Cardiac atrium fibroblast (primary cell): ENCODE measurements at places on chromosomes 12 and 14. TPM values are rescaled to one million over a fixed set of nuclear protein-coding genes. Genes with fewer than 3 reads are reported as not detected.

The CNTN1 gene
- total RNA-seq: not detected in 2 replicates

The RACGAP1 gene
- total RNA-seq: 21.1 and 29.3 TPM in 2 replicates

The CARMIL3 gene
- total RNA-seq: 0.16 TPM in 1 of 2 replicates, not detected in the other

The APEX1 gene
- total RNA-seq: 124 and 139 TPM in 2 replicates

The PAX9 gene
- total RNA-seq: not detected in 2 replicates

The CCDC60 gene
- not detected in 2 replicates for total RNA-seq

The ZNF641 gene
- 7.5 and 9.7 TPM in 2 replicates for total RNA-seq

The TEAD4 gene
- total RNA-seq: 14.1 and 23.1 TPM in 2 replicates

The PRKD1 gene
- total RNA-seq: 25.3 TPM in 2 replicates

The ACOT4 gene
- total RNA-seq: 0.49 and 1.4 TPM in 2 replicates

The C14orf93 gene
- 5.7 and 5.8 TPM in 2 replicates for total RNA-seq

The CLEC1A gene
- total RNA-seq: 0.81 TPM in 1 of 2 replicates, not detected in the other

The NYNRIN gene
- total RNA-seq: 6.3 and 11.7 TPM in 2 replicates

The SCN8A gene
- total RNA-seq: 0.16 and 0.18 TPM in 2 replicates

The ST8SIA1 gene
- total RNA-seq: 0.49 and 1.4 TPM in 2 replicates

The ZC2HC1C gene
- total RNA-seq: not detected in 2 replicates

The FOXN4 gene
- not detected in 2 replicates for total RNA-seq

The PYGL gene
- 77.9 and 90.1 TPM in 2 replicates for total RNA-seq

The TMEM253 gene
- not detected in 2 replicates for total RNA-seq

The BEGAIN gene
- under 0.01 TPM in 1 of 2 replicates, not detected in the other for total RNA-seq

The RGS6 gene
- total RNA-seq: not detected in 2 replicates

The LBHD2 gene
- total RNA-seq: not detected in 2 replicates

The RNASE1 gene
- 3.4 and 8.1 TPM in 2 replicates for total RNA-seq

The TEX22 gene
- total RNA-seq: 0.18 TPM in 1 of 2 replicates, not detected in the other

The RTL1 gene
- not detected in 2 replicates for total RNA-seq

The CPNE6 gene
- not detected in 2 replicates for total RNA-seq

The KRT80 gene
- under 0.01 TPM in 1 of 2 replicates, not detected in the other for total RNA-seq

The C12orf60 gene
- 0.49 and 0.54 TPM in 2 replicates for total RNA-seq

The MGAT4C gene
- total RNA-seq: not detected in 2 replicates

The GALNT9 gene
- 0.16 and 2.2 TPM in 2 replicates for total RNA-seq

The RPL36AL gene
- total RNA-seq: 144 and 146 TPM in 2 replicates

The FLVCR2 gene
- total RNA-seq: 3.8 and 5.0 TPM in 2 replicates

The MDM2 gene
- 61.0 and 82.8 TPM in 2 replicates for total RNA-seq

The LRRC43 gene
- 1.1 and 5.4 TPM in 2 replicates for total RNA-seq

The CLEC14A gene
- 32.9 and 85.9 TPM in 2 replicates for total RNA-seq

The ACSS3 gene
- total RNA-seq: 4.2 and 6.5 TPM in 2 replicates

The NRIP2 gene
- total RNA-seq: not detected in 2 replicates

The RHOJ gene
- 4.2 and 19.3 TPM in 2 replicates for total RNA-seq

The SPX gene
- 0.97 TPM in 1 of 2 replicates, not detected in the other for total RNA-seq

The TAS2R8 gene
- not detected in 2 replicates for total RNA-seq

The ANG gene
- total RNA-seq: 19.0 and 24.7 TPM in 2 replicates

The C3AR1 gene
- not detected in 2 replicates for total RNA-seq

The LRP1-AS gene
- not detected in 2 replicates for total RNA-seq

The DEPDC4 gene
- not detected in 2 replicates for total RNA-seq

The NELL2 gene
- not detected in 2 replicates for total RNA-seq

The BHLHE41 gene
- 1.3 and 5.0 TPM in 2 replicates for total RNA-seq

The SMAGP gene
- total RNA-seq: 9.9 and 24.7 TPM in 2 replicates
